ENCODE measurements at places on chromosomes 1 and 21. TPM values are rescaled to one million over a fixed set of nuclear protein-coding genes. Genes with fewer than 3 reads are reported as not detected.

UTS2 gene
- total RNA-seq, result 10.8 TPM

DNA sequence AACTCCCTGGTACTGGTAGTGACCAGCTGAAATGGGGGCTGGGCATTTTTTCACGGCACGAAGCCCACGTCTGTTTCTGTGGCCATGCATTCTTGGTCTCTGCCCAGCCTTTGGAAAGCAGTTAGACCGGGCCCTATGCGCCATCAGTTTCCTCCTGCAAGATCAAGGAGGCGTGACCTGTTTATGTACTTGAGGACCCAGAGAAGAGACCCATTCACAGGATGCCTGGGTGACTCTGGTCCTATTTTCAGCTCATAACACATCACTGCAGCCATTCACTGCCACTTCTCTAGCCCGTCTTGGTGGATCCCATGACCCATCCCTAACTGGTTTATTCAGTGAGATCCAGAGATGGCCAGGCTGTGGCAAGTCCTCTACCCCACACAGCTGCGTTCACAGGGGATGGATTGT lies 70.4 kb downstream of the SPSB1 start:
- H3K4me3 ChIP-seq, result no peak overlapping the region
- H3K27me3 ChIP-seq, result no peaks in the 10 kb centered on the region
- H3K36me3 ChIP-seq, result no peaks in the 10 kb centered on the region
- no peak for DNase-seq
- H3K27ac ChIP-seq, result no peak overlapping the region

KRTAP19-1 gene
- not detected for total RNA-seq

DNA sequence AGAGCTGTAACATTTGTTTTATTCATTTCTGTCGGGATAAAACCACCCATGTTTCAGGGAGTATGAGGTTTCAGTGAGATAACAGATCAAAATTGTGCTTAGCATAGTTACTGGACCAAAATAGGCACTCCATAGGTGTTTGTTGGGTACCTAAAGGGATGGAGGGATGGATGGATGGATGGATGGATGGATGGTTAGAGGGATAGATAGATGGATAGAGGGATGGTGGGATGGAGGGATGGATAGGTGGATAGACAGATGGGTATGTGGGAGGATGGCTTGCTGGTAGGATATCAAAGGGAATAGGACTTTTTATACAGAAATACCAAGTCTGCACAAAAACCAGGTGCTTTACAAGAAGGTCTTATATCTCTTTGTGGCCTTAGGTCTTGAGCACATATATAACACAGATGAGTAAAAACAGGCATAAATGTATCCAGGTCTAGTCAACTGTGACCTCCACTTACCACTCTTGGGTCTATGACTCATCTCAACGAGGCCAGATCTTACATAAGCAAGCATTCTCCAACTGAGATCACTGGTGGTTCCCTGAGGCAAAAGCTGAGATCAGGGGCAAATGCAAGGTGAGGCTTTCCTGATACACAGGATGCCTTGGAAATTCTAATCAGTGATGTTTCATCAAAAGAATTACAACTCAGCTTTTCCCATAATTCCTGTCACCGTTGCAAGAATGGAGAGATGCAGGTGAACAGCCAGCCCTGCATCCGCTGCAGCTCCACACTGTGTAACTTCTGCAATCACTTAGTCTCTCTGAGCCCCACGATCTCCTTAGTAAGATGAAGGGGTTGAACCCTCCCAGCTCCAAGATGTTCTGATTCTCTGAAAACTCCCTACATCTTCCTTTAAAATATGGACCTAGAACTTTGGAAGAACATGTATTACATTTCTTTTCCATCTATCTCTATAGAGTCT lies 32.0 kb downstream of the PTAFR start:
- H3K27ac ChIP-seq, result no peak overlapping the region
- no peak for DNase-seq
- H3K27me3 ChIP-seq, result no peaks in the 10 kb centered on the region
- H3K36me3 ChIP-seq, result no peaks in the 10 kb centered on the region

CCDC181 gene
- 0.23 TPM for total RNA-seq

GRCh38 chr21:35703704-35704103 lies 356.6 kb downstream of the SETD4 start:
- no peak overlapping the region for H3K4me3 ChIP-seq
- H3K4me1 ChIP-seq, result no peaks in the 10 kb centered on the region
- H3K27me3 ChIP-seq, result no peaks in the 10 kb centered on the region
- H3K36me3 ChIP-seq, result no peaks in the 10 kb centered on the region
- no peak overlapping the region for H3K27ac ChIP-seq

- H3K27me3 ChIP-seq, result no peaks in the 10 kb centered on the region
- peaks cover 8% of the 10 kb centered on the region for H3K4me1 ChIP-seq
- no peak for DNase-seq
- no peak overlapping the region for H3K27ac ChIP-seq
- H3K4me3 ChIP-seq, result no peak overlapping the region
Measured at GRCh38 chr1:6218375-6219164, 12.7 kb downstream of the RNF207 start.

RHD gene
- total RNA-seq, result not detected

GRCh38 chr1:193592317-193592716 lies 405.9 kb upstream of the B3GALT2 start:
- H3K27me3 ChIP-seq, result no peaks in the 10 kb centered on the region
- no peaks in the 10 kb centered on the region for H3K4me1 ChIP-seq
- no peak overlapping the region for H3K4me3 ChIP-seq
- H3K36me3 ChIP-seq, result no peaks in the 10 kb centered on the region

GRCh38 chr1:54376430-54377039 lies 29.7 kb downstream of the SSBP3 start:
- no peak for DNase-seq
- no peaks in the 10 kb centered on the region for H3K36me3 ChIP-seq
- H3K4me3 ChIP-seq, result no peak overlapping the region
- H3K27me3 ChIP-seq, result no peaks in the 10 kb centered on the region

DNA sequence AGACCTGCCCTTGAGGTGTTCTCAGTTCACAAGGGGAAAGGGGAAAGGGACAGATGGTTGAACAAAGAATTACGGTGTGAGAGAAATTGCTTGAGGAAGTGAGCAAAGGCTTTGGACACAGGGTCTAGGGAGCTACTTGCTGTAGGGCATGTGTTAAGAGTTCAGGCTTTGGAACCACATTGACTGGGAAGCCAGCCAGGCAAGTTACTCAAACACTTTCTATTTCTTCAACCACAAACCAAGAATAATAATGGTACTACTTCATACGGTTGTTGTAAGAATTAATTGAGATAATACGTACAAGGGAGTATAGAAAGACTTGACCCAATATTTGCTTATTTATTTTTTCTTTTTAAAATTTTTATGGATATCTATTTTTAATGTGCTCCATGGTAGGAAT lies 26.6 kb downstream of the AK4 start:
- no peak overlapping the region for H3K27ac ChIP-seq
- no peak for DNase-seq
- H3K4me1 ChIP-seq, result peaks cover 38% of the 10 kb centered on the region
- no peaks in the 10 kb centered on the region for H3K36me3 ChIP-seq

GRCh38 chr1:168974611-168975010 lies 131.9 kb upstream of the ATP1B1 start:
- H3K4me1 ChIP-seq, result peaks cover 9% of the 10 kb centered on the region
- no peaks in the 10 kb centered on the region for H3K27me3 ChIP-seq
- H3K4me3 ChIP-seq, result no peak overlapping the region
- H3K36me3 ChIP-seq, result no peaks in the 10 kb centered on the region

DNA sequence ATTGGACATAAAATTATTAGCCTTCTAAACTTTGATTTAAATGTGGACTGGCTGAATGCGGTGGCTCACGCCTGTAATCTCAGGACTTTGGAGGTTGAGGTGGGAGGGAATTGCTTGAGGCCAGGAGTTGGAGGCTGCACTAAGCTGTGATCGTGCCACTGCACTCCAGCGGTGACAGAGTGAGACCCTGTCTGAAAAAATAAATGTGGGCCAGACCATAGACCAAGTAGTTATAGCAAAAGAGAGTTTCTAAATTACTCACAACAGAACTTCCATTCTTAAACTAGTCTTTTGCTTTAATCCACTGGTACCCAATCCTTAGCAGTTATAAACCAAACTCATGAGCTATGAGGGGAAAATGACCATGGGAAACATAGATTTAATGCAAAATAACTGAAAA lies 35.2 kb downstream of the RAP1A start:
- no peak overlapping the region for H3K27ac ChIP-seq
- H3K4me3 ChIP-seq, result no peak overlapping the region
- no peak for DNase-seq

- no peak overlapping the region for H3K4me3 ChIP-seq
- H3K27ac ChIP-seq, result no peak overlapping the region
- H3K4me1 ChIP-seq, result peaks cover 25% of the 10 kb centered on the region
- no peaks in the 10 kb centered on the region for H3K27me3 ChIP-seq
- DNase-seq, result no peak
- H3K36me3 ChIP-seq, result no peaks in the 10 kb centered on the region
Measured at GRCh38 chr1:67441739-67442281, 11.6 kb upstream of the SERBP1 start.

GSTM2 gene
- 1.7 TPM for total RNA-seq
